ENCODE measurements at places on chromosomes 2 and 18.

GRCh38 chr2:218920504-218920903 lies 39.0 kb upstream of the CDK5R2 start:
- no peak for DNase-seq

DNA sequence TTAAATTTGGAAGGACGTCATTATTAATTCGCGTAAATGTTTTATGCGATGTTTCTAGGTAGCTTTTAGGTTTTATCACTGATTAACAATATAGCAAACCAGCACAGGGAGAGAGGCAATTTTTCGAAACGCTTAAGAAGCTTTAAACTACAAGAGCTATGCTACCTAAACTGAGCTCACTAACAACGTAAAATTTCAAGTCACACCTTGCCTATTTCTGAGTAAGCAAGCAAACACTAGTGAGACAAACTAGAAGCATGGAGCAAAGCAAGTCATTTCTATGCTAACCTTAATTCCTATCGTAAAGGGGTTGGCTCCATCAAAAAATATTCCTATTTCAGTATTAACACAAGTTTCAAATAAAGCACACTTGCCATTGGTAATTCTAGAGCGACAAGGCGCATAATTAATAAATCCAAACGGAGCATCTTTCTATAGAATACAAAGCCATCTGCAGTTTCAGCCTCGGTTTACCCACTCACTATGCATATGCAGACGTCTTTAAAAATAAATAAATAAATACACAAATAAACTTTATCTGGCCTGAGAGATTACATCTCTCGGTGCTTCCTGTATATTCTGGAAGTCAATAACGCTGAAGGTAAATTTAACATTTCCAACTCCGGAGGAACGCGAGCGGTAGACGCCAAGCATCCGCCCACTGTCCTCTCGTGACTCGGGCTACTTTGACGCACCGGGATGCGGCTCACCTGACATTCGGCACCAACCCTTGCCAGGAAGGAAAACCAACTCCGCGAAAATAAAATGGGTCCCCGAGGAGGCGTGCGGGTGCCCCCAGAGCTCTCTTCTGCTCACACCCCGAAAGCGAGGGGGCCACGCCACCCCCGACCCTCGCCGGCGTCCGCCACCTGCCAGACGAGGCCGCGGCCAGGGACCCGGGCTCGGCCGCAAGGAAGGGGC lies 947 bp downstream of the ITSN2 start:
- peak; percentile 67 for DNase-seq

DNA sequence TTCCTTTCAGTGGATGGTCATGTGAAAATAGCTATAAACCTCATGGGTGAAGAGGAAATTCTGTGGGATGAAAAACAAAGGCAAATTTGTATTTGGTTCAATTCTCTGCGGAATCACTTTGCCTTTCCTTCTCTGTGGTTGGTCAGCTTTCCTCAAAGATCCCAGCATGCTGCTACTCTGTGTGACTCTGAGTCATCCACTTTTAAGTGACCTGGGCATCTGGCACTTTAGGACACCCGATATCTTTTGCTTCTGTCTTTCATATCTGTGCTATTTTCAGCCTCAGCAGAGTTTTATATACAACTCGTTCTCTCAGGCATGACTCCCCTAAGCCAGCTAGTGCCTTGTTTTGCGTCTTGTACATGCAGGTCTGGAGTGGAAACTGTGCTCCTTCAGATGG lies 217.0 kb upstream of the PIEZO2 start:
- no peak for DNase-seq

- no peak for DNase-seq
These were observed 12.7 kb downstream of the KDM3A start for GRCh38 chr2:86453836-86454235.

GRCh38 chr2:85326406-85327159 lies 1.2 kb downstream of the TGOLN2 start:
- DNase-seq: peak; percentile 35

- DNase-seq: no peak
These were observed 9.3 kb downstream of the MAPRE3 start for GRCh38 chr2:26979741-26980140.

- DNase-seq: no peak
These were observed 5.0 kb upstream of the SERPINB2 start for GRCh38 chr18:63882333-63883141.

DNA sequence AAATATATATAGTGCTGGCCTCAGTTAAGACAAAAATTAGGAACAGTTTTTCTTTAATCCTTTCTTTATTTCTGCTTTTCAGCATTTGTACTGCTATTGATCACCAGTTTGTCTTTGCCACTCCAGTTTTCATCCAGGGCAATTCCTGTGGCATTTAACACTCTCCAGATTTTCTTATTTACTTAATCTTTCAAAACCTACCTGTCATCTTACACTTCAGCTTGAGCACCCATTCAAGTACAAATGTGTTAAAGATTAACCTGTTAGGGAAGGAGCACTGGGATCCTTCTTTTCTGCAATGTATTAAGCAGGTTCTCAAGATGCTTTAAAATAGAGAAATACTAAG lies 101.8 kb upstream of the SCN1A start:
- DNase-seq: no peak

DNA sequence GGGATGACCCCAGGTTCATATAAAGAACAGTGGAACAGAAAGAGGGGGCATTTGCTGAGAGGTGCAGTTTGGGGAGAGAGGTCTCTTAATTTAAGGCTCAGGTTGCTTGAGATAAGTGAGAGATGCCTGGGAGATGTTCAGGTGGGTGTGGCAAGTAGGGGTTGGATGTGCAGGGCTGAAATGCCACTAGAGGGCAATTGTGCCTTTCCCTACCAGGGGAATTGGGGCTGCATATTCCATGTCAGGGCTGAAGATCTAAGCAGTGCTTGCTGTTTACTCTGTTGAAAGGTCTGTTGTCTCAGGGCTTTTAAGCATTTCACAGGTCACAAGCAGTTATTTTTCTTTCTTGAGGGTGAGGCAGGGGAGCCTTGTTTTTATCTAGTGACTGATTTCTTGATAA lies 7.8 kb downstream of the CCDC85A start:
- DNase-seq: no peak

DNA sequence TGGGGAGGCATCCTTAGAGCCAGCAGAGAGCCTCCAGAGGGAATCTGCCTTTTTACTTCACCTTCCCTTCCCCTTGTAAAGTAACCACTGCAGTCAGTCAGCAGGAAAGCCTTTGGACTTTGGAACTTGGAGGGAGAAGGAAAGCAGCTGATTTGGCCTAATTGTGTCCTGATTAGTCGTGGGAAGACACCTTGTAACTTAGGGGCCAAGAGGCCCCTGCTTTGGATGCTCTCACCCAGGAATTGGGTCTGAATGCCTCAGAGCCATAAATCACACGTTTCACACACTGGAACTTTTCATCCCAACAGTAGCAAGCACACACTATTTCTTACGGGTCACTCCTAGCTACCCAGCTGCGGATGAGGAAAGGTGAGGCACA lies 81.0 kb upstream of the PPM1B start:
- DNase-seq: no peak

DNA sequence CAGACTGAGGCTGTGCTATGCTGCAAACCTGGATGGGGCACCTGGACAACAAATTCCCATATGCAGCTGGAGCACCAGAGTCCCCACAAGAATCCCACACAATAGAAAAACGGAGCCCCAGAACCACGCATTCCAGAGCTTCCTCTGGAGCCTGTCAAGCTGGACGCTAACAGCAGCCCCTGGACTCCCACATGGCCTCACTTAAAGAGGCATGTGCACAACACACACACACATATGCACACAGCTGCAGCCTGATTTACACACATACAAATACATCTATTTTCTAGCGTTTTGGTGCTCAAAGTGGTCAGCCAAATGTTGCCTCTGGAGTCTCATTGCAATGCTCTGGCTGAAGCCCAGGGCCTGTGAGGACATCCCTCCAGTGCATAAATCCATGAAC lies 632.7 kb upstream of the ID2 start:
- no peak for DNase-seq

DNA sequence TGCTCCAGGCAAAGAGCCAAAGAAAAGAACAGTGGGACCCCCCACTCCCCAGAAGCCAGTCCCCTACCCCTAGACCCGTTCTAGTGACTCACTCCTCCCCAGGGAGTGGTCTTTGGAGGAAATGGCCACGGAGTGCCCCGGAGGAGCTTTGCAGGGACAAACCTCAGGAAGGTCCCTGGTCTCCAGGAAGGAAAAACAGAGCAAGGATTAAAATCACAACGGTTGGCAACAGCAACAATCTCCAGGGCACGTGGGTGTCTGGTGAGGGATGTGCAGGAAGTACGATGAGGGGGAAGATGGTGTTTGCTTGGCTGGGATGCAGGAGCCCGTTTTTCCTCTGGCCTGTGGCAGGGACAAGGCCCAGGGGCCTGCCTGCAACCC lies 135.0 kb downstream of the SMAD2 start:
- no peak for DNase-seq

- no peak for DNase-seq
These were observed 31.2 kb downstream of the PARD3B start for GRCh38 chr2:204576362-204576979.

DNA sequence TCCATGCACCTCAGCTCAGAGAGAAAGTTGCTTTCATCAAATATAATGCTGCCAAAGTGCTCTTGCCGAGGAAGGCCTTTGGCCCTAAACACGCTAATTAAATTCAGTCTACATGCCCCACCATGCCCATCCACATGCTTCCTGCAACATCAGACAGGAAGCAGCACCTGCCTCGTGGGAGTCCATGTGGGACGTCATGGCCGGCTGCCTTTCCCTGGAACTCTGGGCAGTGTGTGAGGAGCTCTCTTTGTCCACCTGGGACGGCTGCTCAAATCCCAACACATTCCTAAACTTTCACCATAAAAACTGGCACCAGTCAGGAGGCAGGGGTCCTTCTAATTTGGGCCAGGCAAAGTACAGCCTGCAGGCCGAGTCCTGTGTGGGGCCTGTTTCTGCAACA lies 23.1 kb downstream of the FAM178B start:
- peak; percentile 43 for DNase-seq

DNA sequence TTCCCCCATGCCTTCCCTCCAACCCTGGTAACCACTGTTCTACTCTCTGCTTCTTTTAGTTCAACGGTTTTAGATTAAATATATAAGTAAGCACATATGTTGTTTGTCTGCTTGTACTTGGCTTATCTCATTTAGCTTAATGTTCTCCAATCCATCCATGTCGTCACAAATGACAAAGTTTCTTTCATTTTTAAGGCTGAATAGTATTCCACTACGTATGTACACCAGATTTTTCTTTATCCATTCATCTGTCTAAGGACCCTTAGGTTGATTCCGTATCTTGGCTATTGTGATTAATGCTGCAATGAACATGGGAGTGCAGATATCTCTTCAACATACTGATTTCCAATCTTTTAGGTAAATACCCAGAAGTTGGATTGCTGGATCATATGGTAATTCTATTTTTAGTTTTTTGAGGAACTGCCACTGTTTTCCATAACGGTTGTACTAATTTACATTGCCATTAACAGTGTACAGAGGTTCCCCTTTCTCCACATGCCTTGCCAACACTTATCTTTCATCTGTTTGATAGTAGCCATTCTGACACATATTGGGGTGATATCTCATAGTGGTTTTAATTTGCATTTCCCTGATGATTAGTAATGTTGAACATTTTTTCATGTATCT lies 8.1 kb downstream of the ASB3 start:
- DNase-seq: no peak

DNA sequence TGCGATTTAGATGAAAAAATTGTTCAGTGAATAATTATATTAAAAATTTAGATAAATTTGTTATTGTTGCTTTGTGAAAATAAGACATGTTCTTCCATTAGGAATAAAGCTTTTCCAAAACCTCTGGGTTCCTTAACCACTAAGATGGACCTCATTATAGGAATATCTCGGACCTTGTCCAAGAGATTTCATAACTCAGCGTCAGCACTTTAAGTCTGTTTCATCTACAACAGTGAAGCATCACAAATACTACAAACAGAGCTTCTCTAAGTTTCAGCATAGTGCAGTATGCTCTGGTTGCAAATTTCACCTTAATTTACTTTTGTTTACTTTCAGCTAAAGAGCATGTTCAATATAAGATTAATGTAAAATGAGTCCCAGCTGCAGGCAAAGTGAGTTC lies 150.3 kb downstream of the UBE2E3 start:
- no peak for DNase-seq

DNA sequence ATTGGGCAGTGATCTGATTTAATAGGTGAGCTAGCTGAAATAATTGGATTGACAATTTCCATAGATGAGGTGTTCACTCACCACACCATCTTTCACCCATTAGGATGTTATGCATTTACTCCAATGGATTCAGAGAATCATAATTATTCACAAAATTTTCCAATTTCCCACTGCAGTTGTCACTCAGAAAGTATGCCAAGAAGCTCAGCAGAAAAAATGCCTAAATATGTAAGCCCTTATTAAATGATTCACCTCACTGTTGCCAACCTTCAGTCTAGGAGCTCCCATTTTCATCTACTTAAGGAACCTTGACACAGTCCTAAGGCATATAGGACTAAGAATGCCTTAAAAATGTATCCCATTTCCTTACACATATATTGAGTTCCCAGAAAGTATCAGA lies 94.3 kb downstream of the MBD2 start:
- no peak for DNase-seq

- DNase-seq: no peak
These were observed 104.3 kb upstream of the DAPL1 start for GRCh38 chr2:158690823-158691222.

GRCh38 chr2:120834206-120834605 lies 98.5 kb downstream of the GLI2 start:
- no peak for DNase-seq

DNA sequence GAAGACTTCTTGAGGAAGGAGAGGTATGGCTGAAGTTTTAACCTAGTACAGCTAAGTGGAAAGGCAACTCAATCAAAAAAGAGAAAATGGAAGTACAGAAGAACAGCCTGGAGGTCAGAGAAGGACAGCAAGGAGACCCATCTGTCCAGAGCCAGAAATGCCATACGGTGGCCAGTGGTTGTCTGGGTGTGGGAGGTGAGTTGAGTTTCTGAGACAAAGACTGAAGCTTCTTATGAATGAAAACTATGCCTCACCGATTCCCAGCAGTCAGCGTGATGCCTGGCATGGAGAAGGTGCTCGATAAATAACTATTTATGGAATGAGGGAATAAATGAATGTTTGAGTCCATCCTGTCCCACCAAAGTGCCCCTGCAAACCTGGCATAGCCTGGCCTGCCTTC lies 98.8 kb downstream of the MRO start:
- DNase-seq: no peak
